ENCODE measurements at places on chromosomes 13 and 19. TPM values are rescaled to one million over a fixed set of nuclear protein-coding genes. Genes with fewer than 3 reads are reported as not detected.

COMMD6 gene
- total RNA-seq = 58.4 TPM

GGN gene
- total RNA-seq = 1.3 TPM

AKAP11 gene
- total RNA-seq = 28.5 TPM

SIGLEC8 gene
- not detected for total RNA-seq

CTXN1 gene
- total RNA-seq = 1.6 TPM

LENG9 gene
- total RNA-seq = 3.8 TPM

MVB12A gene
- 71.7 TPM for total RNA-seq

IGFL2 gene
- not detected for total RNA-seq
